ENCODE measurements at places on chromosomes 5 and 9.

GRCh38 chr9:17315341-17315740 is 180.5 kb downstream of the CNTLN start:
- DNase-seq, result no peak

- no peak for DNase-seq
Observed at GRCh38 chr5:4028384-4028783, 432.8 kb downstream of the IRX1 start.

DNA sequence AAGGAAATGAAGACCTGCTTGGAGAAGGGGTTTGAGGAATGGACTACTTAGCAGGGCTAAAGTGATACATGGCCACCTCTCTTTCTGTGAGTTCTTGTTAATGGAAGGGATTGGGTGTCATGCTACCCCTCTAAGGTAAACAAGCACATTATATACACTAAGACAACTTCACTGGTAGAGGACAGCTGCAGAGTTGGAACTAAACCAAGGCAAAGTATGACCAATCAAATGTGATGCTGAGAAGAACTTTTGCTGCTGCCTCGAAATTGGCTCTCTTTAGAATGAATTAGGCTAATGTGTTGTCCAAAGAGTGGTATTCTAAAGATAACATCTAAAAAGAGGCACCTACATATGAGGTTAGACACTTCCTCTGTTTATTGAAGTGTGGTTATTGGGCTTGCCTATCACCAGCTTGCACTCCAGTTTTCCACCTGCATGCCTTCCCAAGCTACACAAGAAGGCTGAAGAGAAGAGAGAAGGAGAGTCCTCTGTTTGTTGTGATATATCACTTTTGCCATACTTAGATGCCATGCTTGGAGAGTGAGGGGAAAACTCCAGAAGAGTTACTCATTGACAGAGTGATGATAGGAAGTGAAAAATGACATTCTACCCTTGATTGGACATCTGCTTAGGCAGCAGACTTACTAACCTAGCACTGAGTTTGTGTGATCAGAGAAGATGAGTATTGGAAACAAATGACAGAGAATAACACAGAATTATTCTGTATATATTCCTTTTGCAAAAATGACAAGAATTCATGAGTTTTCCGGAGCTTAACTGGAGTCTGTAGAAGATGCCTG is 536.1 kb downstream of the ZNF608 start:
- DNase-seq, result no peak

GRCh38 chr9:29514336-29514735 is 1941.1 kb upstream of the C9orf72 start:
- no peak for DNase-seq

- peak; percentile 2 for DNase-seq
Observed at GRCh38 chr9:21883642-21884041, 81.2 kb downstream of the MTAP start.

DNA sequence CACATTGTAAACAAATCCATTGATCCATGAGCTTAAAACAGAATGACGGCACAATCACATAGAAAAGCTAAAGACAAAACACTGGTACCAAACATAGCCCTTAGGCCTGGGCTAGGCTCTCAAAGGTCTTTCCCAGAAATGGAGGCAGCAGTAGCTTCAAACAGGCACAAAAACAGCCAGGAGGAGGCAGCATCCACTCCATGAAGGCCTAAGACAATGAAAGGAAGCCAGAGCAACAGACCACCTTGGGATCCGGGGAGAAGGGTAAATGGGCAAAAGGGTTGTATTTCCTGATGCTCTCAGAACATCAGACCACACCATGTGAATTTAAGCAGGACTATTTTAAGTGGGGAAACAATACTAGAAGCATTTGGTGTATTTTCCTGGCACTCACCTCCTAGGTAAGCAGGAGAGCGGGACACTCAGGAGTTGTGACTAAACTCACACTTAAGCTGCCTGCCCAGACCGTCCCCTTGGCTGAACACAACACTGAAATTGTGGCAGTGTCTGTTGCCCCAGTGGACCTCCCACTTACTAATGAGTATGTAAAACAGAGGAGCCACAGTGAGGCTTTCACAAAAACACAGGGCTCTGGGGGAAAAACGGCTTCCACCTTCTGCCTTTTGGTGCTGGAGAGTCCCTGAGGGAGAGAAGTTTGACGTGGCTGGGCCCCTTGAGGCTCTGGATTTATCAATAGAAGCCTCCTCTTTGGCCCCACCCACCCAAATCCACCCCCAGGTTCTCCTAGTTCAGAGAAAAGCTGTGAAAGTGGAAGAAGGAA is 11.9 kb downstream of the GNPDA1 start:
- no peak for DNase-seq

DNA sequence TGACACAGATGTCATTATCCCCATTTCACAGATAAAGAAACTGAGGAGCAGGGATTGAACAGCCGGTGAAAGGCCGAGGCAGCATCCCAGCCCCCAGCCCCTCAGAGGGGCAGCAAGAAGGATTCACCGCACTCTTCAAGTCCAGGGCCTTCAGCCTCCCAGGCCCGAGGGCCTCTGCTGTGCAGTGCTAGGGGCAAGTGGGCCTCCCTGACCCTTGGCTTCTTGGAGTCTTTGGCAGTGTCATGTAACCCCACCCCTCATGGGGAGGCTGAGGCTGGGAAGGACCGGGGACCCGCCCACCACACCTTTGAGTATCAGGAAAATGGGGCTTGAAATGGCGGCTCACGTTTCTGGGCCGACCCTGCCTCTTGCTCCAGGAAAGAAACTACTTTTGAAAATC is 28.7 kb upstream of the RXRA start:
- DNase-seq, result no peak

DNA sequence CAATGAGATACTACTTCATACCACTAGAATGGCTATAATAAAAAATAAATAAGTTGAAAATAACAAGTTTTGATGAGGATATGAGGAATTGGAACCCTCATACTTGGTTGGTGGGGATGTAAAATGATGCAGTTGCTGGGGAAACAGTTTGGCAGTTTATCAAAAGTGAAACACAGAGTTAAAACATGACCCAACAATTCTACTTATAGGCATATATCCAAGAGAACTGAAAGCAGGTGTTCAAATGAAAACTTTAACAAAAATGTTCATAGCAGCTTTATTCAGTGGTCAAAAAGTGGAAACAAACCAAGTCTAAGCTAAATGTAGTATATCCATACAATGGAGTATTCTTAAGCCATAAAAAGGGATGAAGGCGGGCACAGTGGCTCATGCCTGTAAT is 13.1 kb upstream of the LHFPL2 start:
- DNase-seq, result no peak

- DNase-seq, result no peak
Observed at GRCh38 chr5:140261403-140262171, 41.3 kb downstream of the PFDN1 start.

GRCh38 chr5:31886206-31886605 is 247.3 kb downstream of the PDZD2 start:
- DNase-seq, result no peak

DNA sequence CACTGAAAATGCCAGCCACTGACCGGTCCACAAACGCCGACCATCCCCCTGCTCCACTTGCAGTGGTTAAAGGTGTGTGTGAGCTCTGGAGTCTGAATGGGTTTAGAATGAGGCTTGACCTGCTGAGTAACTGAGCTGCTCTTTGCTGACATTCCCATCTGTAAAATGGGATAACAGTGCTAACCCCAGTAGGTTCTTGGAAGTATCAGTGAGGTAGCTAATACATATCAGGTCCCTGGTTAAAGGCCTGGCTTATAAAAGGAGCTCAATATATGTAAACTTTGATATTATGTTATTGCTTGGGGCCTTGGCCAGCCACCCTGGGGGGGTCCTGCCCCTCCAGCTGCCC is 31.1 kb upstream of the DAB2IP start:
- no peak for DNase-seq

GRCh38 chr5:3362606-3362910 is 233.1 kb upstream of the IRX1 start:
- DNase-seq, result no peak

DNA sequence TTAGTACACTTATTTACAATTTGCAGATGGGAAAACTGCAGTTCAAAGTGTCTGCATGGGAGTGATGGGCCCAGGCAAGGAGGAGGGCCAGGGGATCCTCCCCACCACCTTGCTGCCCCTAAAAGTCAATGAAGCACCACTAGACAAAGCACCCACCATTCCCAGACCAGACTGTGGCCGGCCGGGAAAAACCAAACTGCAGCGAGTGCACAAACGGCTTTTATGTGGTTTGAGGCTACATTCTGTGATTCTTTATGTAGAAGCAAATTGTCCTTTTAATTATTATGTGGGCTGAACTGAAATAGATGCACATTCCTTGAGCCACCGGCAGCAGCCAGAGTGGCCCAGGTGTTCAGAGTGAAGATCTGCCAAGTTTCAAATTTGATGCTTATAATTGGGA is 585.3 kb upstream of the KLF4 start:
- DNase-seq, result no peak

DNA sequence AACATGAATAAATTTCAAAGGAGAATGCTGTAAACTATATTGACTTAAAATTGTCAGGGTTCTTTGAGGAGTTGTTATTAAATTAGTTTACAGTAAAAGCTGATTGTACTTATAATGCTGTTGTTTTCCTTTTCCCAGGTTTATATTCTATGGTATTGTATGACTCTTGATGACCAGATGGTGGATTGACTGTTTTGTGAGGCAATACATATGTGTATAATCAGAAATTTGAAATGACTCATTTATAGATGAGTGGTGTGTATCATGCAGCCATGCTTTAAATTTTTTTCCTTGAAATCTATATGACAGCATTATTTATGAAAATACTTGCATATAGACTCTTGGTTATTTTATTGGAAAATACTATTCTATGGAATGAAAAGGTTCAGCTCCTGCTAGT is 195.3 kb downstream of the CNTLN start:
- DNase-seq, result no peak

DNA sequence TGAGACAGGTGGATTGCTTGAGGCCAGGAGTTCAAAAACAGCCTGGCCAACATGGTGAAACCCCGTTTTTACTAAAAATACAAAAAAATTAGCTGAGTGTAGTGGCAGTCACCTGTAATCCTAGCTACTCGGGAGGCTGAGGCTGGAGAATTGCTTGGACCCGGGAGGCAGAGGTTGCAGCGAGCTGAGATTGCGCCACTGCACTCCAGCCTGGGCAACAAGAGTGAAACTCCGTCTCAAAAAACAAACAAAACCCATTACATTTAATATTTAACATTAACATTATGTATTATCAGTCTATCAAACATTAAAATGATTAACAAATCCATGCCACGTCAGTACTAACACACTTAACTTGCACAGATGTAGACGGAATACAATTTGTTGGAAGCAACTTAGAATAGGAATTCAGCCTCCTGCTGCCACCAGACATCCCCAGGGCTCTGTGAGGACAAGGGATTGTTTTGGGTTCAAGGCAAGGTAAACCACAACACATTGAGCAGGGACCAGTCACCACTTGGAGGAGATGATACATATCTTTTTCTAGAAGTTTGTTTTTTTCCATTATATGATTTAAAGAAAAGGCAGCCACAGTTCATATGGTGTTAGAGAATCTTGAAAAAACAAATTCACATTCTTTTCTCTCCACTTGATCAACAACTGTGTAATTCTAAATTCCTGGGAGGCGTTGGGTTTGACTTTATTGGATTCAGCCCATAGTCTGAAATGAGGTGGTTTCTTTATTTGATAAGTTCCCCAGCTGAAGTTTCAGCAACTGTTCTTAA is 104.1 kb upstream of the BASP1 start:
- no peak for DNase-seq

DNA sequence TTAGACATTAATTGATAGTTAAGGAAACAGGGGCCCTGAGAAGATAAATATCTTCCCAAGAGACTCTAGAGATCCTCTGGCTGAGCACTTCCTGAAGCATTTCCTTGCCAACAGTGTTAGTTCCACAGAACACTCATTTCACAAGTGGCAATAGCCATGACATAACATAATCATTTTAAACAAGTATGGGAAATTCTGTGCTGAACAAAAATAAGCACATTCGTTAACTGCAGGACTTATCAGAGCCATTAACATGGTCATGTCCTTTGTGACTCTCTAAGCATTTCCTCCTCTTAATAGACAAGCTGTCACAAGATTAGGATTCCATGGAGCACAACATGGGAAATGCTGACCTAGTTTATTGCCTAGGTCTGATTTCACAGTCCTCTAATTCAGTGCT is 184.9 kb downstream of the SNX18 start:
- DNase-seq, result no peak

DNA sequence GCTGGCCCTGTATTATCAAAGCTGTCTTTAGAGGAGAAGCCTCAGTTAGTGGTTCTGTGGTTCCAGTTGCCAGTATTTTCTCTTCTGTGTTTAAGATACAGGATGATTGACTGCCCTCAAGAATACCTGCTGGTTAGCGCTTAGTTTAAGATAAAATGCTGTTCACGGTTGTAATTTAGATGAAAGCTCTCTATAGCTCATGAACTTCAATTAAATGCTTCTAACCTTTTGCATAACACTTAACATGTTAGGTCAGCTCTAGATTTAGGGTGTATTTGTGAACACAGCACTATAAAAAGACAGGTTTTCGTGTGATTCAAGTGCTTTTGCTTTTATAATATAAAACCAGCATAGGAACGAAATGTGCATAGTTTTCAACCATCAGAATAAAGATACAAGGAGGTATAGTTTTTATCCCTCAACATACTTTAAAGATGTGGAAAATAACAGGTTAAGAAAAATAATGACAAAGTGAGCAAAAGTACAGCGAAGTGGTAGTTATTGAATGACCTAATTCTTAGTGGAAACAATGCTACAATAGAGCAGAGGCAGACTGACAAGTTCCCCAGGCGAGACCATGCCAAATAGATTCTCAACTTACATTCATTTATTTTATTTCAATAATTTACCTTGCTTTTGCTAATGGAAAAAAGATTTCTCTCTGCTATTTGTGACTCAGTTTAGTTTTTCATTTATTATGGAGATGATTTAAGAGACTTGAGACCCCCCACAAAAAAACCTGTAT is 602.6 kb upstream of the DMAC1 start:
- no peak for DNase-seq

DNA sequence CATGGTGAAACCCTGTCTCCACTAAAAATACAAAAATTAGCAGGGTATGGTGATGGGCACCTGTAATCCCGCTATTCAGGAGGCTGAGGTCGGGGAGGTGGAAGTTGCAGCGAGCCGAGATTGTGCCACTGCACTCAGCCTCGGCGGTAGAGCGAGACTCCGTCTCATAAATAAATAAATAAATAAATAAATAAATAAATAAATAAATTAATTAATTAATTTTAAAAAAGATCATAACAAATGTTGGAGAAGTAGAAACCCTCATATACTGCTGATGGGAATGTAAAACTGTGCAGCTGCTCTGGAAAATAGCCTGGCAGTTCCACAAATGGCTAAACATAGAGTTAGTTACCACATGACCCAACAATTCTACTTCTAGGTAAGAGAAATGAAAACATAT is 39.3 kb downstream of the EPB41L4B start:
- DNase-seq, result no peak

DNA sequence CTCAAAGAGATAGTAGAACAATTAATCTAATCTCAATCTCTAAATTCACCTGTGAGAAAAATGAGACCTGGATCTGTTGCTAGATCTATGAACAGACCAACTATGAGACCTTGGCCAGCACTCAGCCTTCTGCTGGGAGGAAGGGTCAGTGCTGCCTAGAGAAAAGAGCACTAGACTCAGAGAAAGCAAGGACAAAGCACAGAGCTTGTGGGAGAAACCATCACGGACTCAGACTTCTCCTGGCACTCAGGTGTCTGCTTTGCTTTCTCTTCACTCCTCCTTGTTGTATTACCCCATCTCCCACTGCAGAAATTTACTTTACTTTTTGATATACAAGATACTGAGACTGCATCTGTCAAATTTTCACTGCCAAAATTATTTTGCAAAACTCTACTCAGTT is 890.0 kb upstream of the NUDT12 start:
- no peak for DNase-seq

Data from stimulated activated CD8-positive, alpha-beta memory T cell treated with anti-CD3 and anti-CD28 coated beads, Interleukin-7, amount 100 ng/mL, for 1 hour (primary cell).